Smooth muscle cell of the umbilical artery (primary cell): ENCODE measurements at places on chromosomes 16 and 17. TPM values are rescaled to one million over a fixed set of nuclear protein-coding genes. Genes with fewer than 3 reads are reported as not detected.

MTSS2 gene
- total RNA-seq: 11.6 and 21.1 TPM in 2 replicates

IGF2BP1 gene
- 12.2 and 28.5 TPM in 2 replicates for total RNA-seq

NPEPPS gene
- 124 and 181 TPM in 2 replicates for total RNA-seq

ITGAD gene
- not detected in 2 replicates for total RNA-seq

ATF7IP2 gene
- 2.0 and 4.8 TPM in 2 replicates for total RNA-seq
